ENCODE measurements at places on chromosomes 3 and 15. TPM values are rescaled to one million over a fixed set of nuclear protein-coding genes. Genes with fewer than 3 reads are reported as not detected.

CSPG4 gene
- 386 TPM for total RNA-seq

- H3K4me3 ChIP-seq = no peak overlapping the region
- no peaks in the 10 kb centered on the region for H3K27me3 ChIP-seq
- DNase-seq = no peak
- no peak overlapping the region for H3K27ac ChIP-seq
- peaks cover 25% of the 10 kb centered on the region for H3K36me3 ChIP-seq
Measured at GRCh38 chr3:48422681-48423080, 7.2 kb downstream of the PLXNB1 start.

DNA sequence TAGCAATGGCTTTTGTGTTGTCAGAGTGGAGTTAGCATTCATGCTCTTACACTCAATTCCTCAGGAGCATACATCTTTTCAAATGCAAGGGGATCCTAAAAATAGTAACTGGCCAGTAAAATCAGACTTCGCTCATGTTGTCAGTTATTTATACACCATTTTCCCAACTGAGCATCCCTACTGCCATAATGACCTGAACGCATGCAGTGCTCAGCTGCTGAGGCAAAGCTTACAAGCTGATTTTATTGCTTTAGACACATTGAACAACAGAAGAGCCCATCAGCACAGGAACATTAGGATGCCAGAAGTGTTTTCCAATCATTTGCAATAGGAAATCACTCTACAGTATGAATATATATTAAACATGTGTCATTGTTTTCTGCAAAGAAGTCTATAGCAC lies 689.7 kb upstream of the BCHE start:
- no peaks in the 10 kb centered on the region for H3K4me1 ChIP-seq
- no peak for DNase-seq
- no peaks in the 10 kb centered on the region for H3K27me3 ChIP-seq
- no peak overlapping the region for H3K4me3 ChIP-seq

- peaks cover 20% of the 10 kb centered on the region for H3K27me3 ChIP-seq
- H3K4me3 ChIP-seq = no peak overlapping the region
- H3K36me3 ChIP-seq = no peaks in the 10 kb centered on the region
- H3K27ac ChIP-seq = no peak overlapping the region
- peaks cover 13% of the 10 kb centered on the region for H3K4me1 ChIP-seq
Measured at GRCh38 chr15:28890711-28891495, 5.1 kb downstream of the APBA2 start.

- no peaks in the 10 kb centered on the region for H3K27me3 ChIP-seq
- no peaks in the 10 kb centered on the region for H3K36me3 ChIP-seq
- H3K4me1 ChIP-seq = no peaks in the 10 kb centered on the region
- H3K4me3 ChIP-seq = no peak overlapping the region
Measured at GRCh38 chr3:66270701-66271100, 49.9 kb downstream of the SLC25A26 start.

DNA sequence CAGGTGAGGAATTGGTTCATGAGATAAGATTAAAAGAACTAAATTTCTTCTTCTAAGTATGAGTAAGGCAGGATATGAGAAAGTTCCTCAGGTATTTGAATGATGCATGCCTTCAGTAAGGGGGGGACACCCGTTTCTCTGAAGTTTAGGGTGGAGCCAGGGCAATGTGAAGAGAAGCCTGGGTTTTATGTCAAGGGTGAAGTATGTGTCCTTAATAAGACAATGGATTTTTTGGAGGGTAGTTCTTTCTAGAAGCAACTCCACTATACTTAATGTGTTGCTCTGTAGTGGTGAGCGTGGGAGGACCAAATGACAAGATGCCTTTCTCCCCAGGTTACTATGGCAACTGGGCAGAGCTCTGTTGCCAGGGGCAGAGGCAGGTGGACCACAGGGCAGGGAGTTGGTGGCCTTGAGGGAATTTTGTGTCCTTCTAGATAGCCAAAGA lies 44.0 kb downstream of the PHLDB2 start:
- H3K36me3 ChIP-seq = no peaks in the 10 kb centered on the region
- H3K27me3 ChIP-seq = no peaks in the 10 kb centered on the region
- no peak overlapping the region for H3K4me3 ChIP-seq
- DNase-seq = no peak
- H3K27ac ChIP-seq = peak overlapping the region; percentile 74

DNA sequence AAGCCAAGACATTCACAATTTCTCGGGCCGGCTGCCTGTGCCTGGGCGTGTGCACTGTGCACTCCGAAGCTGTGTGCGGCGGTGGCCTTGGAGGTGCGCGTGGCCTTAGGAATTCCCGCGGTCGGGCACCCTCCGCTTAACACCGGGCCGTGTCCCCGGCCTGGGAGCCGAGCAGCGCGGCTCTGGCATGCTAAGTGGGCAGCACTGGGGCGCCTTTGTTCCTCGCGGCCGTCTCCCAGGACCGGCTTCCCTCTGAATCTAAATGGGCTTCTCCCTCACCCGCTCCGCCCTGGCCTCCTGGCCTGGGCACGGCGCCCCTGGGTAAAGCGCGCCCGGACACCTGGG lies 498 bp upstream of the ARNT2 start:
- H3K27me3 ChIP-seq = no peaks in the 10 kb centered on the region
- H3K36me3 ChIP-seq = no peaks in the 10 kb centered on the region
- peak; percentile 85 for DNase-seq
- H3K27ac ChIP-seq = peak overlapping the region; percentile 71
- peak overlapping the region; percentile 62 for H3K4me3 ChIP-seq

DNA sequence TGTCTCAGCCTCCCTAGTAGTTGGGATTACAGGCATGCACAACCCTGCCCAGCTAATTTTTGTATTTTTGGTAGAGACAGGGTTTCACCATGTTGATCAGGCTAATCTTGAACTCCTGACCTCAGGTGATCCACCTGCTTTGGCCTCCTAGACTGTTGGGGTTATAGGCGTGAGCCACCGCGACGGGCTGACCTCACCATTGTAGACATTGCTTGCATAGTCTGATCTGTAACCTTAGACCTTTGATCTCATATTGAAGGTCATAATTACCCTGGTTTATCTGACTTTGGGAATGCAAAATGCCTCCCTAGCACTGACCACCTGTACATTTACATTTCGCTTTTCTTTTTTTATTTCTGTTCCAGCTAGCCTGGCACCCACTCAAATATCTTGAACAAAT lies 31.2 kb downstream of the ADGRG7 start:
- no peaks in the 10 kb centered on the region for H3K27me3 ChIP-seq
- no peak overlapping the region for H3K4me3 ChIP-seq
- H3K27ac ChIP-seq = no peak overlapping the region
- no peaks in the 10 kb centered on the region for H3K36me3 ChIP-seq
- H3K4me1 ChIP-seq = no peaks in the 10 kb centered on the region
- no peak for DNase-seq

All from esophagus muscularis mucosa (tissue), 4 donors.